ENCODE measurements at places on chromosomes 2 and 18.

- DNase-seq = no peak
These were observed 81.6 kb downstream of the ASAP2 start for GRCh38 chr2:9288233-9288632.

- no peak for DNase-seq
These were observed 59.6 kb downstream of the NCK2 start for GRCh38 chr2:105804266-105804665.

DNA sequence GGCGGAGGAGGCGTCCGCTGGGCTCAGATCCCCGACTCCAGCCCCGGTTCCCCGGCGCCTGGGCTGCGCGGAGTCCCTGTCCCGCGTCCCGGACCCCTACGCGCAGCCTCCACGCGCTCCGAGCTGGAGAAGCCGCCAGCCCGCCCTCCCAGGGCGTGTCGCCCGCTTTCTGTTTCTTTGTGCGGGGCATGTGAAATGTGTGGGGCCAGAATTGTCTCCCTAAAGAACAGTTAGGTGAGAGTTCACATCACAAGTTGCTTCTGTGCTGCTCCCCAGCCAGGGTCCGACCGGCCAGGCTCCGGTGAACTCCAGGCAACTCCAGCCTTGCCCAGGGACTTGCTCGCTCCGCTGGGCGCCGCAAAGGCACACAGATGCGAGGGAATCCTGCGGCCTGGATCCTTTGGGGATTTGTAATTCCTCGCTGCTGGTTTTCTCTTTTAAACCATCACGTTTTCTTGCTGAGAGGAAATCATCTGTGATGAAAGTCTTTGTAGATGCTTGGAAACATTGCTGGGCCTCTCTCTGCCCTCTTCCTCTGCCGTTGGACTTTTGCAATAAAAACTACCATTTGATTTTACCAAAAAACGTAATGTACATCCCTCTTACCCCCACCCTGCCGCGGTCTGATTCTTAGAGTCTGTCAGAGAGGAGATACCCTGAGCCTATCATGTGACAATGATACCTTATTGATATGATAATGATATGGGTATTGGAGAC lies 631 bp downstream of the GYPC start:
- peak; percentile 10 for DNase-seq

DNA sequence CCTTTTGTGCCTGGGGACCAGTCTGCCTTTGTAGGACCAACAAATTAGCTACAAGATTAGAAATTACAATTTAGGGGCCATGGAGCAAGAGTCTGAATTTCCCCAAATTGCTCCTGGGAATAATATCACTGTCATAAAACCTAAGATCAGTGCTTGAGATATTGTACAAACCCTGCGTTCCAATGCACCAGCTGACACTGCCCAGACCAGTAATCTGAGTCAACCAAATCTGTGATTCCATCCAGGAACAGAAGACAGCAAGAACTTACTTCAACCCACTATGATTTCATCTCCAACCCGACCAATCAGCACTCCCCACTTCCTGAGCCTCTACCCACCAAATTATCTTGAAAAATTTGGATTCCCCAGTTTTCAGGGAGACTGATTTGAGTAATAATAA lies 1305.0 kb upstream of the NRXN1 start:
- no peak for DNase-seq

GRCh38 chr2:117943013-117943672 lies 70.7 kb downstream of the CCDC93 start:
- no peak for DNase-seq
